ENCODE measurements at places on chromosomes 13 and 19.

- DNase-seq = no peak
These were observed 30.7 kb downstream of the ERICH6B start for GRCh38 chr13:45584816-45585215.

- DNase-seq = no peak
These were observed 29.7 kb upstream of the CYSLTR2 start for GRCh38 chr13:48624016-48624415.

GRCh38 chr19:40403262-40403984 lies 9.8 kb downstream of the PRX start:
- peak; percentile 87 for DNase-seq

- no peak for DNase-seq
These were observed 68.6 kb downstream of the EFNB2 start for GRCh38 chr13:106466691-106467426.

DNA sequence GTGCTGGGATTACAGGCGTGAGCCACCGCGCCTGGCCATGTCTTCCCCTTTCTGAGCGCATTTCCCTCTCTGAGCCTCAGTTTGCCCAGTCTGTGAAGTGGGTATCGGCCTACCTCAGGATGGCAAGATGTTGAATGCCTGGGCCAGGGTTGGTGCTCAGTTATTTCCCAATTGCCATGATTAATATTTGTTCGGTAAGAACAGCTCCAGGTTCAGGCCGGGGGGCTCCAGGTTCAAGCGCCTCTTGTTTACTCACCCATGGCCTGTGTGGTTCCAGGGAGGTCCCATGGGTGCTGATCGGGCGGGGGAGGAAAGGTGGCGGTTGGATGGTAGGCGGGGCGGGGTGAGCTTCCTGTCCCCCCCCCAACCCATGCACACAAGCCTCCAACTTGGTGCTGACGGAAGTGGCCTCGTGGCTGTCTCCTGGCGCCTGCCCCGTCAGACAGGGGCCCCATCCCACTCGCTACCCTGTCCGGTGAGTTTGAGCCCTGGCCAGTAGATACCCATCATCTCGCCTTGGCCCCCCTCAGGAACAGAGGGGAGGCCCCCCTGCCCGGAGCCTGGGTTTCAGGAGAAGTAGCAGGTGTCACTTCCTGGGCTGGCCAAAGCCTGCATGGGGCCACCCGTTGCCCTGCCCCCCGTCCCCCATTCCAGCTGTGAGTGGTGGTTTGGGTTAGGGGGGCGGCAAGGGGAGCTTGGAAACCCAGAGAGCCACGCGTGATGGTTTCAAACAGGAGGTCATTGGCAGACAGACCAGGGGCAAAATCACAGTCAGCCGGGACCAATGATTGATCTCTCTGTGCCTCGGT lies at the start of gene FCHO1:
Gene FCHO1 (plus strand): TSS at position 375 of the 809 bp plus-strand sequence. CDS start 3,688 bp downstream, outside the sequence.
- DNase-seq = peak; percentile 88

DNA sequence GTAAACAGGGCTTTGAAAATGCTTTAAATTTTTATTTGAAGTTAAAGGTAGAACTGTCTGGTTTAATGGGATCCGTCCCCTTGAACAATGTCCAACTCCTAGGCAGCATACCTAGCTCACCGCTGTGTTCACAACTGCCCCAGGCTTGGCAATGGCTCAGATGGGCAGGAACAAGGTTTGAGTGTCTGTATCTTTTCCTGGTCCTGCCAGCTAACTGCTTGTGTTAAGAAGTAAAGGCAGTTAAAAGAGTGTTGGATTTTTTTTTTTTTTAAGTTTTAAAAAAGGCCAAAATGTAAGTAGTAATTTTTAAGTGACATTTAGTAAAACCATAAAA lies 66.7 kb upstream of the FNDC3A start:
- no peak for DNase-seq
